ENCODE measurements at places on chromosomes 5 and 9.

- no peak for DNase-seq
These were observed 76.2 kb downstream of the DAPK1 start for GRCh38 chr9:87573841-87574342.

DNA sequence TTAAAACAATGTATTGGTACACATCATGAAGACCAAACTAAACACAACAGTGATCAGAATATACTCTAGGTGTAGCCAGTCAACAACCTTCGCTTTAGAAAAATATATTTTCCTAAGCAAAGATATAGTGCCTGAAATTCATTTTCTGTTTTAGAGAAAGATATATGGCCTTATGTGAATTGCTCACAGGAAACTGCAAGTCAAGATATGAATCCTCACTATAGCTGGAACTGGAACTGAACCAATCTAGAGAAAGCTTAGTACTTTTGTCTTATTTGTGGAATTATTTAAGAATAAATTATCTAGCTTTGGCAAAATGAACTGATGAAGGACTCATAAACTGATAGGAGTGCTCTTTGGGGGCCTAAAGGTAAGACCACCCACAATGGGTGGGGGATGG is 27.3 kb downstream of the GZMK start:
- no peak for DNase-seq

DNA sequence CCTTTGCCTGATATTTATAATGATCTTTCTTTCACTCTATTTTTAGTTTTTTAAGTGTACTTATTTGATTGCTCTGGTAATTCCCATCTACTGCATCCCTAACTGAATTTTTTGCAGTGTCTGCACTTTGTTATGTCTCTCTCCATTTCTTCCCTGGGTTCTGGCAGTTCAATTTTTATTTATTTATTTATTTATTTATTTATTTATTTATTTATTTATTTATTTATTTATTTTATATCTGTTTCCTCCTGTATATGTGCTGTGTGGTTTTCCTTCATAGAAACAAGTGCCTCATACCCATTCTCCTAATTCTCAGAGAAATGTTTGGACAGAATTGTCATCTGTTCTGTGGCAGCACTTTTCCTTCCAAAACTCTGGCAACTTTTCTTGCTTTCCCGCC is 2370.8 kb upstream of the WWC1 start:
- DNase-seq, result no peak

GRCh38 chr9:115712981-115713380 is 440.6 kb upstream of the PAPPA start:
- DNase-seq, result no peak

DNA sequence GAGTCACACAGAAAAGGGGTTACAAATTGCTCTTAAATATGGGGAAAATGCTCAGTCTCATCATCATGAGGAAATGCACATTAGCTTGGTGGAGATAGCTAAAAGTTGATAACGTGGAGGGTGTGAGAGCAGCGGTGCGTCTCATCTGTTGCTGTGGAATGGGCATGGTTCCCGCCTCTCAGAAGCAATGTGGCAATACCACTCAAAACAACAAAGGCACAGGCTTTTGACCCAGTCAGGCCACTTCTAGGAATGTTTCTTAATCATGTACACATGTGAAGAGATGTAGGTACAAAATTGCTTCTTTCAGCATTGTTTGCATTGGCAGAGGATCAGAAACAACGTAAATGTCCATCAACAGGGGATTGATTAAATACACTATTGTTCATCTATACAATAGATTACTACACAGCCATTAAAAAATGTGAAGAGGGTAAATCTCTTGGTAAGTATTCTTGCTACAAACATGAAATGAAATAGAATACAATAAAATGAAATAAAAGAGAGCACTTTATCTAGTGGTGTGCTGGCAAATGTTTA is 212.6 kb upstream of the MSX2 start:
- DNase-seq, result no peak

Measured in stimulated activated CD4-positive, alpha-beta T cell treated with anti-CD3 and anti-CD28 coated beads, Interleukin-15, amount 100 ng/mL, for 1 hour (primary cell).